Thoracic aorta (tissue), 2 donors: ENCODE measurements at places on chromosomes 7 and 10.

DNA sequence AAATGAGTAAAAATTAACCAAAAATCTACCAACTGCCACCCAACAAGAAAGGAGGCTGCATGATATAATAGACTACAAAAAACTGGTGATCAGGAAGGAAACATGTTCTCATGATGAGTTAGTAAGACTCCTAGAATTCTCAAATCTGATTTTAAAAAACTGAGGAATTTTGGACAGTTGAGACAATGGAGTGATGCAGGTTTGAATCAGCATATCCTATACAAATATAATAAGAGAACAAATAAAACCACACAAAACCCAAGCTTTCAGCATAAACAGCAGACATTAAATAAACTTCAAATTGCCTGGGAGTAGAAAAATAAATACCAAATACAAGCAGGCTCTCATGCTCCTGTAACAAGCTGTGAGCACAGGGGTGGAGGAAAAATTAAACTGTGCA is 57.8 kb downstream of the SLC25A40 start:
- no peak for DNase-seq

GRCh38 chr7:82263920-82264782 is 179.4 kb downstream of the CACNA2D1 start:
- DNase-seq = no peak

DNA sequence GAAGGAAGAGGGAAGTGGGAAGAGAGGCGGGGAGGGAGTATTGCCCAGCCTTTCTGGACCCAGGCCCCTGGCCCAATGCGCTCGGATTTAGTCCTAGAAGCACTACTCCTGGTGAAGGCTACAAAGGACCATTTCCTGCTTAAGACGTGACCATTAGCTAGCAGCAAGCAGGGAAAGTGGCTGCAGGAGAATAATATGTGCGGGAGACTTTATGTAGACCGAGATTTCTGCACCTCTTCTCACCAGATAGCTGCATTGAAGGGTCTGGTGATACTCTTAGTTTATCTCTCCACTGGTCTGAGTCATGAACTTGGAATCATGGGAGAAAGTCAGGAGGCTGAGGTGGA is 3.1 kb downstream of the VAX1 start:
- DNase-seq = no peak

DNA sequence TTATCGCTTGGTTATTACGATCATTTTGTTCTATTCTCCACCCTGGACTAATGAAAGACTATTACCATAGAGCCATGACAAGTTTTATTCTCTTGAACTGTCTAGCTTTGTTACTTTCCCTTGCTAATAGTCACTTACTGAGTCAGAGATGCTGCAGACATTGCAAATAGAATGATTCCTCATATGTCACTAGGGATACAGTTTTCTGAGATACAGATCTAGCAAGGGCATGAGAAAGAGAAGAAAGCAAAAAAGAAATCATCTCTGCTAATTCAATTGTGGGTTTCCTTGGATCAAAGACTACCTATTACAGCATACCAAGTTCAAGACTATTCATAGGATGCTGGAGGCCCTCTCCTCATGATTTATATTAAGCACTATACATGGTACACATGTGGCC is 204.3 kb downstream of the MBL2 start:
- DNase-seq = no peak

DNA sequence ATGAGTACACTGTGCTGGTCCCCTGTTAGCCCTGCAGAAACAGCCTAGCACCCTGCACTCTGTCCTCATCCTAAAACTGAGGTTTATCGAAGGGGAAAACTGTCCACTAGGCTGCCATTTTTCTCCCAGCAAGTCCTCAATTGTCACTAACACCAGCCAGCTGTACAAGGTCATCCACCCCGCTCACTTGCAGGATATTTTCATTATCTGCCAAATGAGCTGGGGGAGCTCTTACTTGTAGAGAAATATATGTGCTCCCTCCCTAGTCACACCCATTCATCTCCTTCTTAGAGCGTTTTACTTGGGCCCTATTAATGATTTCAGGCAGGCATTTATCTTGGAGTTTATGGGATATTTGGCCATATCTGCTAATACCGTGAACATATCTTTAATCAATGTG is 413.5 kb upstream of the NFE2L3 start:
- no peak for DNase-seq
